ENCODE measurements at places on chromosomes 5 and 9.

DNA sequence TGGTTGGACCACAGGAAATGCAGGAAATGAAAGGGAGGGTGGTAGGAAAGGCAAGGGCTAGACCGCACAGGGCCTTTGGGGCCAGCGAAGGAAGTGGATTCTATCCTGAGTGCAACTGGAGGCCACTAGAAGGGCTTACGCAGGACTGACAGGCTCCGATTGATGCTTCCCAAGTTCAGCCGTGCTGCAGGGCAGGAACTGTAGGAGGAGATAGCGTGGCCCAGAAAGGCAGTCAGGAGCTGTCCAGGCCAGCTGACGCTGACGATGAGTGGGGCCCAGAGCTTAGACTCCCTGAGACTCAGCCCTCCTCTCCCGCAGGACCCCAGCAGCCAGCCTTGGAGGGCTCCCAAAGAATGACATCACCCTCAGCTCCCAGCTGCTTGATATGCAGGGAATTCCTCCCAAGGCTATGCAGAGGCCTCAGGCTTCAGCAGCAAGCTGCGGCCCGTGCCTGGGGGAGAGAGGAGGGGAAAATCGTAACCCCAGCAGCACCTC, 48.8 kb downstream of the KCNIP1 start:
- peak; percentile 92 for DNase-seq

- DNase-seq = peak; percentile 92
These were observed 147.8 kb downstream of the RXRA start for GRCh38 chr9:134474055-134474370.

- peak; percentile 60 for DNase-seq
These were observed 6.1 kb upstream of the DPM2 start for GRCh38 chr9:127943731-127944144.

- DNase-seq = no peak
These were observed 25.8 kb upstream of the SMIM23 start for GRCh38 chr5:171759777-171760176.

DNA sequence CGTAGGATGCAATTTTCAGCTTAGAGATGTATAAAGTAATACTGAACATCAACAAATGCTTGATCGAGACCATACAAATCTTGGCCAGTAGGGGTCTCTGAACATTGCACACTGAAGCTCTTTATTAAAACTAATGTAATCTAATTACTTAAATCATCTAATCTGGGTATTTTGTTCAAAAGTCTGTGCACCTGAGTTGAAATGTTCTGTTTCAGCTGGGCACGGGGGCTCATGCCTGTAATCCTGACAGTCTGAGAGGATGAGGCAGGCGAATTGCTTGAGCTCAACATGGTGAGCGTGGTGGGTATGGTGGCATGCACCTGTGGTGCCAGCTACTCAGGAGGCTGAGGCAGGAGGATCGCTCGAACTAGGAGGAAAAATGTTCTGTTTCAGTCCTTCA, 41.0 kb downstream of the ESM1 start:
- peak; percentile 44 for DNase-seq

GRCh38 chr9:136603901-136604814, 58.3 kb upstream of the NOTCH1 start:
- DNase-seq = no peak

GRCh38 chr5:163177971-163178370, 259.4 kb upstream of the CCNG1 start:
- DNase-seq = no peak

DNA sequence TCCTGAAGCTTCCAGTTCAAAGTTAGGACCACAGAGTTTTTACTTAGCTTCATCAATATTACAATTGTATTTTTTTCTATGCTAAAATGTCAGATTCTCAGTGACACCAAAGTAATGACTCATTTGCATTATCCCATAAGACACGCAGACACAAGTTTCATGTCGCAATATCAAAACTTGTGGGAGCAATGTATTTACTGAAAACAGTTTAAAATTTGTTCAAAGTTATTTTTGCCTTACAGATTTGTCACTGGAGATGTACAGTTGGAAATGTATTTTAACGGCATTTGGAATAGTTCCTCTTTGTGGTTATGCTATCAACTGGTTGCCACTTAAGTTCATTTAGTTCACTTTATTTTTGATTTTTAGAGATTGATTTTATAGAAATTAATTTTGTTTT, 36.2 kb upstream of the DAP start:
- DNase-seq = no peak

DNA sequence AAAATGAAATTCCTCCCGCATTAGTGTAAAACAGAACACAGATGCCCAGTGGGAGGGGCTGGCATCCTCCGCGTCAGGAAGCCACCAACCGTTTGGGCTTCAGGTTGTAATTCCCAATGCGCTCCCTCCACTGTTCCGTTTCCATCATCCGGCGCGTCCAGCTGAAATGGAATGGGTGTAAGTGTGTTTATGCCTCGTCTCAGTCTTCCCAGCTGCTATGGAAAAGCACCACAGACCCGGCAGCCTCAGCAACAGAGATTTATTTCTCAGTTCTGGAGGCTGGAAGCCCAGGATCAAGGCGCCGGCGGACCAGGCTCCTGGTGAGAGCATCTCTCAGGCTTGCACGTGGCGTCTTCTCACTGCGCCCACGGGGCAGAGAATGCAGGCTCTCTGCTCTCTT, 20.4 kb downstream of the KCNT1 start:
- no peak for DNase-seq

- DNase-seq = peak; percentile 65
These were observed 6.7 kb upstream of the RXRA start for GRCh38 chr9:134319306-134320125.

DNA sequence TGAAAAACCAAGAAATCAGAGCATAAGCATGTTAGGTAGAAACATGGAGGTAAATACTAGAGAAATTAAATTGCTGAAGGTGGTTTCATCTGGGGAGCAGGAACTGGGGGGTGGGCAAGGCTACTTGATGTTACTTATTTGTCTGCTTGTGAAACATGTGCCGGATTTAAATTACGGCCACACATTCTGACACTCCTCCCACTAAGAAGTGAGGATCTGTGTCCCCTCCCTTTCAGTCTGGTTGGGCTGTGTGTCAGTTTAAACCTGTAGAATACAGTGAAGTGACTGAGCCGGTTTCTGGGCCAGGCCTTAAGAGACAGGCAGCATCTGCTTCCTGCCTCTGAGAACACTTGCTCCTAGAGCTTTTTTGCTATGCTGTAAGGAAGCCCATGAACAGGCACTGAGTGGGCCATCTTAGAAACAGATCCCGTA, 2.3 kb upstream of the IARS1 start:
- DNase-seq = no peak

DNA sequence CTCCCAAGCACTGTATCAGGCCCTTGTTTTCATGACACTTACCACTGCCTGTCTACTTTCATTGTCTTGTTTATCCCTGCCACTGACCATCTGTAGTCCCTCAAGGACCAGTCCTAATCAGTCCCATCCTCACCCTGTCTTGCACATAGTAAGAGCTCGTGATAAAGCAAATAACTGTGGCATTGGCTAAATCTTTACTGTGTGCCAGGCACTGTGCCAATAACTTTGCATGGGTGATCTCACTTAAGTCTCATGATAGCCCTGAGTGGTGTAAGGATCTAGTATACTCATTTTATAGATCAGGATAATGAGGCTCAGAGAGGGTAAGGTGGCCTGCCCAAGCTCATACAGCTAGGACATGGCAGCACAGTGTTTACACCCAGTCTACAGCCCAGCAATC, 5.6 kb downstream of the CDX1 start:
- no peak for DNase-seq

- DNase-seq = no peak
These were observed 236.1 kb downstream of the MARCHF11 start for GRCh38 chr5:15943487-15943886.

GRCh38 chr5:154474396-154475334, 3.4 kb downstream of the HAND1 start:
- no peak for DNase-seq

DNA sequence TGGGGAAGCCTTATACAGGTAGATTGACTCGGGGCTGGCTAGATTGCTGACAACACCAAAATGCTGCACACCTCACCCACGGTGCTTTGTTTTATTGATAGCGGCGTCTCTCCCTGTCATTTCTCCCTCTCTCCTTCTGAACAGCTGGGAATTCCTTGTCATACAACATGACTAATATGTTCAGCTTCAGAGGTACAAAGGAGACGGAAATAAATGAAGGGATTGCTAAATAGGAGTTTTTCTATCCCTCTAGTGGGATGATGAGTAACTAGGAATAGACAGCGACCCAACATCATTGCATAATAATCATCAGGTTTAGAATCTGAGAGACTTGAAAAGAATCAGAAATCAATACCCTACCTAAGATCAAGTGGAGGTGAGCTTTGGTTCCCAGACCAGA, 337.7 kb upstream of the PANK3 start:
- no peak for DNase-seq

Measured in kidney (tissue), 22 donors.